ENCODE measurements at places on chromosomes 12 and 14.
A peak's percentile ranks its signal among the peaks of the same experiment; 100 is the strongest.

DNA sequence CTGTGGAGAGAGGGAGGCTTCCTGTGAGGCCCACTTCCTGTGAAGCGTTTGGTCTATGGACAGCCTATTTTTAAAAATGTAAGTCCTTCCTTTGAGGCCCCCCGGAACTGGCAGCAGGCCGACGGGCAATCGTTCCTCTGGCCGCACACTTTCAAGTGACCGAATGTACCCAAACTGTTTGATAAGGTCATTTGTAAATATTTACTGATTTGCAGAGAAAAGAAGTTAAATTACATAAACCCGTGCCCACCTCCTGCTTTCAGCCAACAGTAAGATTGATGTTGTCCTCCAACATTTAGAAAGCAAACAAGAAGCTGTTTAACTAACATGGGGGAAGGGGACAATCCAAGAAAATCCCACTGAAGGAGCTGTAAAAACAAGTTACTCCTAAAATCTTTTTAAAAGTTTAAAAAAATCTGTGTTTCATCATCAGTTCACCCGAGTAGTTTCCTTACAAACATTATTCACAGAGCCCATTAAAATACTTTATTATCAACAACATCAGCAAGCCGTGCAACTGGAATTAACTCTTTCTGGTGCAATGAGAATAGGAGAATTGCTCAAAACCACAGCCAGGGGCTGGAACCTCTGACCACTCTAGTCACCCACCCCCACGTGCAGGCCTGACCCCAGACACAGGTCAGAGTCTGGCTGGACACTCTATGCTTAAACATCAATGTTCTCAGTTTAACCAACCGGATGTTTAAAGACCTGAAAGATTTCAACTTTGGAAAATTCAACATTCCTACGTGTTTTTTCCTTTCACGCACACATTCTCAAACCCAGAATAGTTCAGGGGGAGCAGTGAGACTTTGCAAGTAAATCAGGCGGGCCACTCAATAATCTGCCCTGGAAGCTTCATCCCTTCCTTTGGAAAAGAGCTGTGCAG lies 65.3 kb downstream of the FOXN3 start:
- DNase-seq = peak; percentile 33

DNA sequence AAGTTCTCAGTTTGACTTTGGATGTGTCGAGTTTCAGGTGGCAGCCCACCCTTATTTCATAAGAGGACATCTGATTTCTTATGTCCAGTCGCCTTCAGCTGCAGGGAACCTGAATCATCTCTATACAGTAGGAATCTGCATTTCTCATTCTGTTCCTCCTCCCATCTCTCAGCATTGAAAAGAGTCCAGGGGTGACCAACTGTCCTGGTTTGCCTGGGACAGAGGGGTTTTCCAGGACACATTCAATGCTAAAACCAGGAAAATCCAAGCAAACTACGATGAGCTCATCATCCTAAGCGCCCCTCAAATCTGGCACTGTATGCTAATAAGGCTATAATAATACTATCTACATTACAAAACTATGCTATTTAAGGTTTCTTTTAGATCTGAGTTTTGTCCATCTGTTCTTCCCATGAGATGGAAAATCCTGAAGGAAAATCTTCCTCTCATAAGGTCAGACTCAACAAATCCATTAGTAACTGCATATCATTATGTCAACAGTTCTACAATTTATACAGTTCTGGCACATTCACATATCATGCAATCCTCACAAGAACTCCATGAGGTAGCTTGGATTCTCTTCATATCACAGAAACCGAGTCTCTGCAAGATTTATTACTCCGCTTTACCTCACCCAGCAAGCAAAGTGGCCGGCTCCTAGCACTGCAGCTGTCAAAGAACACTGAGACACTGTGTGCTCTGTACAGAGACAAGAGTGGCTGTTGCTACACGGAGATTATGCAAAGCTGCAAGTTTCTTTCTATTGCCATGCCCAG lies 15.6 kb upstream of the CALM1 start:
- no peak for DNase-seq

DNA sequence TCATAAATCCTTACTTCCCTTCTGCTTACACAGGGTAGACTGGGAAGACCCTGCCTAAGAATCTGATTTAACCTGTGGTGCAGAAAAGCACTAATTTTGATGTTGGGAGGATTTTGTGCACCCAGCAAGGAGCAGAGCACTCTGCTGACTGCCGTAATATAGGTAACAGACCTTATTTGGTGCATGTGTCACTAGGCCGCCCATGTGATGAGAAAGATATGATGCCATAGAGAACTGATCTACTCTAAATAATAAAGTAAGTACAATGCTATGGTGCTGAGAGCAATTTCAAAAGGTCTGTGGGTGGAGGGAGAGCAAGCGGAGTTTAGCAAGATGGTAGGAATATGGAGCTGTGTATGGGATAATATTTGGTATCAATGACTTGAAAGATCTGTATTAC lies 1663.6 kb upstream of the SEL1L start:
- DNase-seq = no peak

GRCh38 chr14:33930439-33930838 lies 20.4 kb downstream of the EGLN3 start:
- DNase-seq = no peak

DNA sequence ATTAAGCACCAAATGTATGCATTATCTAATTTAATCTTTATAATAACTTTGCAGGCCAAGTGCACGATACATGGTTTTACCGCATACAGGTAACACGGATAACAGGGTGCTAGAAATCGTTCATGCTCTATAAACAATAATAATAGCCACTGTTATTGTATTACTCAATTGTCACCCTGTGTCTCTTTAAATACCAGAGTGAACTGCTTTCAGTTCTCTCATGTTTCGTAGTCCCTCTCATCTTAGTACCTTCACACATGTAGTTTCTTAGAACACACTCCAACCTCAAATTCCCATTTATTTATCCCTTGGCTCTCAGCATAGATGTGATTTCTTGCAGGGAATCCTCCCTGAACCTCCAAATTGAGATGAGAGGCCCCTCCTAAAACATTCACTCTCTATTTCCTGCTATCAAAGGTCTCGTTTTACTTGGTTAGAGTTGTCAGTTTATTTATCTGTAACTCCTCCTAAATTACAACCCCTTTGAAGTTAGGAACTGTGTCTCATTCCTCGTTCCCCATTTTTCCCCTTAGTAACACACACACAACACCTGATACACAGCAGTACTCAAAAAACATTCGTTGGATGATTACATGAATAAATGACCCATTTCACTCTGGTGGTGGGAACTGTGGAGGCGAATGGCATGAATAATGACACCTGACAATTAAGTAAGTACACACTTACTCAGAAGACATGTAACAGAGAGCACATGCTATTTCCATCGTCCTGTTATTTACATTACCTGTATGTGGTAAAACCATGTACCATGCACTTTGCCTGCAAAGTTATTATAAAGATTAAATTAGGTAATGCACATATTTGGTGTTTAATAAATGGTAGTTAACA lies 134.6 kb downstream of the BTG1 start:
- no peak for DNase-seq

- no peak for DNase-seq
These were observed 212.9 kb upstream of the SFSWAP start for GRCh38 chr12:131497966-131498365.

Measured in CD4-positive, alpha-beta T cell treated with Interleukin-10 for 1 hour (primary cell).